ENCODE measurements at places on chromosomes 5 and 9.

- H3K4me3 ChIP-seq, result no peak overlapping the region
- no peaks in the 10 kb centered on the region for H3K4me1 ChIP-seq
- no peaks in the 10 kb centered on the region for H3K27me3 ChIP-seq
- no peaks in the 10 kb centered on the region for H3K36me3 ChIP-seq
- no peak overlapping the region for H3K27ac ChIP-seq
Observed at GRCh38 chr9:108620767-108621166, 235.0 kb downstream of the ACTL7B start.

- no peak overlapping the region for H3K4me3 ChIP-seq
- H3K36me3 ChIP-seq, result no peaks in the 10 kb centered on the region
- H3K27ac ChIP-seq, result no peak overlapping the region
- no peak for DNase-seq
Observed at GRCh38 chr5:76685704-76686103, 30.2 kb upstream of the F2R start.

- no peaks in the 10 kb centered on the region for H3K36me3 ChIP-seq
- no peaks in the 10 kb centered on the region for H3K4me1 ChIP-seq
- no peak overlapping the region for H3K4me3 ChIP-seq
Observed at GRCh38 chr9:127300886-127301447, 36.4 kb downstream of the GARNL3 start.

- H3K27ac ChIP-seq, result no peak overlapping the region
- no peaks in the 10 kb centered on the region for H3K36me3 ChIP-seq
- no peaks in the 10 kb centered on the region for H3K4me1 ChIP-seq
- no peak for DNase-seq
- H3K27me3 ChIP-seq, result no peaks in the 10 kb centered on the region
Observed at GRCh38 chr5:127697894-127698600, 5.1 kb upstream of the CCDC192 start.

DNA sequence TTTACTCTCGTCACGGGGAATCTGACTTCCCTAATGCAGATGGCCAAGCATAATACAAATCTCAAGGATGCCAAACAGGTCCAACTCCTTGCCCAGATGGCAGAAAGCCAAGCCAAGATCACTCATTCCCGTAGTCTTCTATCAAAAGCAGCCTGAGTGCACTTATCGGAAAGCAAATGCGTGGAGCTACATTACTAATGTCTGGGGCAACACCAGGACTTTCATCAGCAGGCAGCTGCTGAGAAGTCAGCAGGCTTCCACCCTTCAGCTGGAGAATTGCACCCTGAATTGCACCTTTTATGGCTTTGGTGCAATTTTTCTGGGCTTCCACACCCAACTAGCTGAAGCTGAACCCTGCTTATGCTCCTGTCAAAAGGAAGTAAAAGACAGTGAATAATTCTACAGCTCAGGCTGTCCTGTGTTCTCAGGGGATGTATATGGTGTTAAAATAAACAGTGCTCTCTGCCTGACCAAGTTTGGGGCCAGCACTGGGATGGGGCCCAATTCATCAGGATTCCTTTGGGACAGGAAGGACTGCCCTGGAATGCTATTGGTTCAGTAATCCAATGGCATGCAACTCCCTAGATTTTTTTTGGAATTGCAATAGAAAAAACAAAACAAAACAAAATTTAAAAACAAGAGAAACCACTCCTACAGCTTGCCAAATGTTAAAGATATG lies 92.6 kb downstream of the DPYSL3 start:
- no peaks in the 10 kb centered on the region for H3K27me3 ChIP-seq
- H3K27ac ChIP-seq, result no peak overlapping the region
- DNase-seq, result no peak
- no peaks in the 10 kb centered on the region for H3K36me3 ChIP-seq

- no peaks in the 10 kb centered on the region for H3K27me3 ChIP-seq
- H3K27ac ChIP-seq, result peak overlapping the region; percentile 40
- DNase-seq, result peak; percentile 37
- H3K4me1 ChIP-seq, result peaks cover 37% of the 10 kb centered on the region
- peak overlapping the region; percentile 49 for H3K4me3 ChIP-seq
Observed at GRCh38 chr9:137295238-137295811, 6.7 kb downstream of the NRARP start.

DNA sequence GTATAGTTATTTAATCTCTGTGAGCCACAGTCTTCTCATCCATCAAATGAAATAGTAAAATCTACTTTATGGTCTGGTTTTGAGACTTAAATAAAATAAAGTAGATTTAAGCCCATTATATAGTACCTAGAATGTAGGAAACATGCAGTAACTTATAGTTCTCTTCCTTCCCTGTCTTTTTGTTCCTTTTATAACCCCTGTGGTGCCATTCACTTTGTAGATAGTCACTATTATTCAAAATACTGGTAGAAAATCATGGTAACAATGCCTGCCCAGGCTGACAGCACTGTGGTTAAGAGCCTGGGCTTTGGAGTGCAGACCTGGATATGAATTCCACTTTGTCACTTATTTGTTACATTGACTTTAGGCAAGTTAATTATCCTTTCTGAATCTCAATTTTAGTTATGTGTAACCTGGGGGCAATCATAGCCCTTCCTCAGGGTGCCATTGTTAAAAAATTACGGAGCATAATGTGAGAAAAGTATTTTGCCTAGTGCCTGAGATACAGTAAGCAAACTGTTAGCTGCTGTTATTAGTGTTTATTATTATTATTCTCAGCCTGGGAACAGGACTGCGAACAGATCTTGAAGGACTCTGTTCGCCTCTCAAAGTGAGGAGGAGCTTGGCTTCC lies 100.4 kb downstream of the RALGPS1 start:
- no peaks in the 10 kb centered on the region for H3K4me1 ChIP-seq
- H3K36me3 ChIP-seq, result no peaks in the 10 kb centered on the region
- no peaks in the 10 kb centered on the region for H3K27me3 ChIP-seq
- DNase-seq, result no peak
- no peak overlapping the region for H3K27ac ChIP-seq

- no peaks in the 10 kb centered on the region for H3K36me3 ChIP-seq
- peak; percentile 66 for DNase-seq
- no peaks in the 10 kb centered on the region for H3K27me3 ChIP-seq
- peaks cover 4% of the 10 kb centered on the region for H3K4me1 ChIP-seq
- peak overlapping the region; percentile 77 for H3K27ac ChIP-seq
Observed at GRCh38 chr5:139543423-139543991, 17.6 kb upstream of the UBE2D2 start.

DNA sequence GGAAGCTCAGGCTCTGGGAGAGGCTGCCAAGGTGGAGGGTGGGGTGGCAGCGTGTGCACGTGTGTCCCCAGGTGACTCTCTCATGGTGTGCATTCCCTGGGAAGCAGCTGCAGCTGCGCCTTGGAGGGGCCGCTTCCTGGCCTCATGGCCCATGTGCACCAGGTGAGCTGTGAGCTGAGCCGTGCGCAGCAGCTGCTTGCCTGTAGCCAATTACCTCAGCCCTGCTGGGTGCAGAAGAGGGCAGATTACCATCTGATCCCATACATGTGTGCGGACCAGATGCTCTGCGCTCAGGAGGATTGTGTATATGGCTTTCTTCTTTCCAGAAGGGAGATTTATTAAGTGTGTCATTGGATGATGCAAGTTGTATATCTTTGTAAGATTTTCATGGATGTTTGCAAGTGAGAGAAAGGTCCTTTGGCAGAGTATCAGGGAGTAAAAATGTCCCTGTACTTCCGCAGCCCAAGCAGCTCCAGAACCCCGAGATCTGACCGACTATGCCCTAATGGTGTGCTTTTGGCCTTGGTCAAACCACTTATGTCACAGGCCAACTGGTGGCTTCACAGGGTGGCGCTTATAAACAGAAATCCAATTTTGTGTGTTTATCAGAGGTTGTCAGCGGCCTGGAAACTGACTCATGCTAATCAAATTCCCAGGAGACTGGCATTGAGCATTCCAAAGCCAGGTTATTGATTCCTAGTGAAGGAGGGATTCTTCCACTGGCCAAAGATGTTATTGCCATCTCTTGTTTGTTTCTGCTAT lies 229.3 kb downstream of the GOLPH3 start:
- H3K27ac ChIP-seq, result no peak overlapping the region
- no peaks in the 10 kb centered on the region for H3K27me3 ChIP-seq
- DNase-seq, result peak; percentile 65
- no peak overlapping the region for H3K4me3 ChIP-seq
- H3K36me3 ChIP-seq, result no peaks in the 10 kb centered on the region

DNA sequence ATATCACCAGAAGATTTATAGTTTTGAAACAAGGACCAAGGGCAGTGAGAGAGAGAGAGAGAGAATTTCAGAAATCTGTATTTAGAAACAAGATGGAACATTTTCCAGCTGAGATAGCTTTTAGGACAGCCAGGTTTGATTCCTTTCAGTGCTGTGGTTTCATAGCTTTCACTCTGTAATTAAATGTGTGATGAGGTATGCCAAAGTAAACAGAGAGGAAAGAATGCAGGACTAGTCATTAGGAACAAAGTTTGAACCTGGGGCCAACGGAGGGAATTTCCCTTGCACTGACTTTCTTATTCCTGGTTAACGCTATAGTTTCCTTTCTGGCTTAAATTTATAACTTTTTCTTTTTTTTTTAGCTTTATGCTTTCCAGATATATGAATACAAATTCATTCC lies 10.0 kb upstream of the CCL28 start:
- no peak overlapping the region for H3K27ac ChIP-seq
- no peak overlapping the region for H3K4me3 ChIP-seq
- no peak for DNase-seq
- H3K36me3 ChIP-seq, result no peaks in the 10 kb centered on the region
- peaks cover 9% of the 10 kb centered on the region for H3K4me1 ChIP-seq

- H3K4me1 ChIP-seq, result peaks cover 30% of the 10 kb centered on the region
- no peaks in the 10 kb centered on the region for H3K27me3 ChIP-seq
- DNase-seq, result no peak
Observed at GRCh38 chr9:20353931-20354652, 268.2 kb downstream of the MLLT3 start.

DNA sequence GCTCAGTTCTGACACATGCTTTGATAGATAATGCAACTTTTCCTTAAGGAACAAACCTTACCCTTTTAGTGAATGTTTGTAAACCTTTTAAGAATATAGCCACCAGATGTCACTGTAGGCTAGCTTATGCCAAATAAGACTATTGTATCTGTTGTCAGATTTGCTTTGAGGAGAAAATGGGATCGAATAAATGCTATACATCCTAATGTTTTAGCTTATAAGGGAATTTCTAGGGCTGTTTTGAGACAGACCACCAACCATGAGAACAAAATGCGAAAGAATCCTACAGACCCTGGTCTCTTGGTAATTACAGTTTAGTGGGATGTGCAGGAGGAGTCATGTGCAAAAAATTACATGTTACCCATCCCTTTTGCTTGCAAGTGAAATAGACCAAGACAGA lies 127.6 kb upstream of the NMUR2 start:
- peaks cover 3% of the 10 kb centered on the region for H3K4me1 ChIP-seq
- DNase-seq, result no peak
- H3K27ac ChIP-seq, result no peak overlapping the region
- no peaks in the 10 kb centered on the region for H3K27me3 ChIP-seq

DNA sequence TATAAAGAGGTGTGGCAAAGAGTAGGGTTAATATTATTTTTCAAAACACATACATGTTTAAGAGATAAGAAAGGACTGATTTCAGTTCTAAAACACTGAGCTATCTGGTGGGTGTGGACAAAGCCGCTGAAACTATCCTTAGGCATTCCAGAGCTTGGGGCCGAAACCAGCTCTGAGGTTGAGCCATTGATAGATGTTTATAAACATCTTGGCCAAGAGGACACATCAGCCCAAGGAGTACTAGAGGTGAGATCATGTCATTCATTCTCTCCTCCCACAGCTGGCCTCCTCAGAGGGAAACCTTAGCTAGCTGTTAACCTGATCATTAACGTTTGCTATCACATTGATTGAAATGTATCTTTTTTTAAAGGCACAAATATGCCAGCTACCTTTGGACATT lies 89.9 kb downstream of the NLN start:
- H3K27me3 ChIP-seq, result no peaks in the 10 kb centered on the region
- no peak overlapping the region for H3K4me3 ChIP-seq
- H3K4me1 ChIP-seq, result no peaks in the 10 kb centered on the region
- no peak for DNase-seq
- H3K27ac ChIP-seq, result no peak overlapping the region

DNA sequence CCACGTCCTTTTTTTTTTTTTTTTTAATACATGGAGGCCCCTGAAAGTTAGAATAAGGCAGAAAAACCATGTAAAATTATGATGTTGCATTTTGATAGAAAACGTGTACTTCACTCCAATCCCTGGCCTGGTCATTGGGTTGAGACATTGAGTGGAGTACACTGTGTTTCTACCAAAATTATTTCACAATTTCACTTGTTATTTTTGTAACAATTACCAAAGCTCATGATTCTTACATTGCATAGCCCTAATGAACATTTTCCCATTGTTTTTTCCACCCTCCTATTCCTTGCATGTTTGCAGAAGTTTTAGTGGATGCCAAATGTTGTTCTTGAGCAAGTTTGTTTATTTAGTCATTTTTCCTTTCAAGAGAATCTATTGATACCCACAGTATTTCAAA lies 21.9 kb downstream of the MAMDC2 start:
- DNase-seq, result no peak
- no peaks in the 10 kb centered on the region for H3K27me3 ChIP-seq
- H3K27ac ChIP-seq, result no peak overlapping the region
- H3K4me3 ChIP-seq, result no peak overlapping the region
- no peaks in the 10 kb centered on the region for H3K36me3 ChIP-seq
- peaks cover 10% of the 10 kb centered on the region for H3K4me1 ChIP-seq

- H3K4me3 ChIP-seq, result no peak overlapping the region
- no peak for DNase-seq
- no peaks in the 10 kb centered on the region for H3K4me1 ChIP-seq
Observed at GRCh38 chr9:72856972-72857623, 95.8 kb downstream of the ALDH1A1 start.

GRCh38 chr9:70117835-70118319 lies 74.2 kb downstream of the MAMDC2 start:
- no peak overlapping the region for H3K27ac ChIP-seq
- no peak overlapping the region for H3K4me3 ChIP-seq
- no peaks in the 10 kb centered on the region for H3K36me3 ChIP-seq
- no peak for DNase-seq

DNA sequence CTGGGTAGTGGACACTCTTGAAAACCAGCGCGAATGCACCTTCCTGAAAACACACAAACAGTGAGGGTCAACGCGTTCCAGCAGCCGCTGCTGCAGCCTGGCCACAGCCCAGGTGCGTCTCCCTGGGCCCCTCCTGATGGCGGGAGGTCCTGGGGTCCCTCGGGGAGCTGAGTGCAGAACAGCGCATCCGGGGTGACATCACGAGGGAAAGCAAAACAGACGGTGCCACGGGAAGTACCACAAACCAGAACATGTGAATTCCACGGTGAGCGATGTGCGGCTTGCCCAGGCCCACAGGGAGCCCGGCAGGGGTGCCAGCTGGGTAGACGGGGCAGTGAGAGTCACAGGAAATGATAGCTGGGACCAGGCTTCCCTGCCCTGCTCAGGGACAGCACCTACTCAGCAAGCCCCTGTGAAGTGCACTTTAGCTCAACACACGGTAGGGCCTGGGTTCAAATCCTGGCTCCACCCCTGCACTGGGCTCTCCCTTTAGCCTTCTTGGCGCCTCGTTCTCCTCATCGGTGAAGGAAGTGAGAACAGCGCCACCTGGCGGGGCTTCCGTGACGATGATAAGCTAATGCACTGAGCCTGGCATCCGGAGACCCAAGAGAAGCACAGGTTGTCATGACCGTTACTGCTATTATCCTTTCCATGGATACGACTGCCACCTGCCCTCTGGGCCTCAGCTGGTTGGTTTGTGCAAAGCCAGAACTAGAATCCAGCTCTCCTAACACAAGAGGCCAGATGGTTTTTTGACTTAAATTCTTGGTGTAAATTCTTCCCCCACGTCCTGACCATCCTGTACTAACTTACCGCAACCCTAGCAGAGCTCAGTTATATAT lies 24.6 kb downstream of the GFPT2 start:
- H3K4me1 ChIP-seq, result no peaks in the 10 kb centered on the region
- no peaks in the 10 kb centered on the region for H3K27me3 ChIP-seq
- no peak overlapping the region for H3K27ac ChIP-seq
- no peak overlapping the region for H3K4me3 ChIP-seq
